ENCODE measurements at places on chromosomes 2 and 18.

DNA sequence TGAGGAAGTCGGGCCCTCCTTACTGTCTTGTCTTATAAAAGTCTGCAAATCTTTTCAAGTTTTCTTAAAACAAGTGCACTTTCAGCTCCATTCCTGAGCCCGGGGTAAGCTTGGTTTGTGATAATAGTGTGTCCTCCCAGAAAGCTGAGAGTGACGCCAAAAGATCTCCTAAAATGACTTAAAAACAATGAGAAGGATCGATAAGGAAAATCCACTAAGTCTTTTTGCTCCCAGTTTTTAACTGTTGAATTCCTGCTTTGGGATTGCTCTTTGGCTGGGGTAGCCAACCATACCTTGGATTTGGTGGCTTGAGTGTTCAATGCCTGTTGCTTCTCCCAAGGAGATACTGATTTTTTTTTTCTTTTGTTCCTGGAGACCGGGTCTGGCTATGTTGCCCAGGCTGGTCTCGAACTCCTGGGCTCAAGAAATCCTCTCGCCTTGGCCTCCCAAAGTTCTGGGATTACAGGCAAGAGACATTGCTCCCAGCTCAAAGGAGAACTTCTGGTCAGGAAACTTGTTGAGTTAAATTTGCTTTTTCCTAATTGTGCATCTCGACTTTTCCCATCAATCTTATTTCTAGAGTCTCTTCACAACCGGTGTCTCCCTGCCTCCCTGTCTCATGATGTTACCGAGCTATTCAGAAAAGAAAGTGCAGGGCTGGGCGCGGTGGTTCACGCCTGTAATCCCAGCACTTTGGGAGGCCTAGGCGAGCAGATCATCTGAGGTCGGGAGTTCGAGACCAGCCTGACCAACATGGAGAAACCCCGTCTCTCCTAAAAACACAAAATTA, 3.0 kb downstream of the TGIF1 start:
- peak overlapping the region; percentile 95 for H3K4me3 ChIP-seq
- peak overlapping the region; percentile 100 for H3K27ac ChIP-seq
- H3K27me3 ChIP-seq: peaks cover 40% of the 10 kb centered on the region
- peaks cover 12% of the 10 kb centered on the region for H3K36me3 ChIP-seq
- peaks cover 48% of the 10 kb centered on the region for H3K4me1 ChIP-seq
- no peak for DNase-seq

GRCh38 chr2:238850091-238850490, 2.2 kb downstream of the TWIST2 start:
- H3K36me3 ChIP-seq: no peaks in the 10 kb centered on the region
- H3K27ac ChIP-seq: no peak overlapping the region
- peaks cover 1% of the 10 kb centered on the region for H3K4me1 ChIP-seq
- H3K4me3 ChIP-seq: no peak overlapping the region

GRCh38 chr2:192194866-192195547, at the start of gene TMEFF2:
Gene TMEFF2 (minus strand): TSS chr2:192194933. CDS start chr2:192194524, 409 bp downstream.
- no peaks in the 10 kb centered on the region for H3K36me3 ChIP-seq
- H3K4me3 ChIP-seq: peak within 1 kb of the TSS; percentile 78
- no peak within 1 kb of the TSS for H3K27ac ChIP-seq

DNA sequence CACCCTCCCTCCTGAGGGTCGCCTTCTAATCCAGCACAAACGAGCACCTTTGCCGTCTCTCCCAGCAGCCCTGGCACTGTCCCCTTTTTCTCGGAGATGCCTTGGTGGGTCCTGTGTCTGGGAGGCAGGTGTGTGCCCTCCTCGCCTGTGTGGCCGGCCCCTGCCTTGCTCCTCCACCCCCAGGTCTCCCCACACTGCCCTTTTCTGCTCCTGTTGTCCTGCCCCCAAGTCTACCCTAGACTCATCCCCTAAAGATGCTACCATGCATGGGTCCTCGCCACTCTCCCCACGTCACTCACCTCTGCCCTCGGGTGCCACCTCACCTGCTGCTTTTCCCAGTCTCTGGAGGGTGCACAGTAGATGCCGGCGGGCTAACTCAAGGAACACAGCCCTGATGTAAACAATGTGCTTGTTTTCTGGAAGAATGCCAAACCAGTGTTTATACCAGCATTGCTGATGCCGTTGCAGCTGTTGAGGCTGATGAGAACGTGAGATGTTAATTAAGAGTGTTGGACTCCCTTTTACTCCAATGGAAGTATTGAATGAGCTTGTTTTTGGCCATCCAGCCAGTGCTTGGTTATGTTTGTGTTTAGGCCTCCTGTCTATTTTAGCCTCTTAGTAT, 223.1 kb downstream of the AGAP1 start:
- H3K4me3 ChIP-seq: no peak overlapping the region
- no peaks in the 10 kb centered on the region for H3K36me3 ChIP-seq
- H3K4me1 ChIP-seq: peaks cover 29% of the 10 kb centered on the region
- H3K27ac ChIP-seq: no peak overlapping the region
- peaks cover 4% of the 10 kb centered on the region for H3K27me3 ChIP-seq

GRCh38 chr18:2717407-2717806, 61.9 kb downstream of the SMCHD1 start:
- peaks cover 27% of the 10 kb centered on the region for H3K4me1 ChIP-seq
- H3K4me3 ChIP-seq: no peak overlapping the region
- peaks cover 2% of the 10 kb centered on the region for H3K27me3 ChIP-seq
- DNase-seq: no peak
- no peak overlapping the region for H3K27ac ChIP-seq
- H3K36me3 ChIP-seq: peaks cover 14% of the 10 kb centered on the region

GRCh38 chr2:42698940-42699339, 65.0 kb downstream of the OXER1 start:
- H3K27me3 ChIP-seq: no peaks in the 10 kb centered on the region
- DNase-seq: no peak
- no peak overlapping the region for H3K4me3 ChIP-seq
- H3K4me1 ChIP-seq: peaks cover 2% of the 10 kb centered on the region
- H3K36me3 ChIP-seq: peaks cover 8% of the 10 kb centered on the region

DNA sequence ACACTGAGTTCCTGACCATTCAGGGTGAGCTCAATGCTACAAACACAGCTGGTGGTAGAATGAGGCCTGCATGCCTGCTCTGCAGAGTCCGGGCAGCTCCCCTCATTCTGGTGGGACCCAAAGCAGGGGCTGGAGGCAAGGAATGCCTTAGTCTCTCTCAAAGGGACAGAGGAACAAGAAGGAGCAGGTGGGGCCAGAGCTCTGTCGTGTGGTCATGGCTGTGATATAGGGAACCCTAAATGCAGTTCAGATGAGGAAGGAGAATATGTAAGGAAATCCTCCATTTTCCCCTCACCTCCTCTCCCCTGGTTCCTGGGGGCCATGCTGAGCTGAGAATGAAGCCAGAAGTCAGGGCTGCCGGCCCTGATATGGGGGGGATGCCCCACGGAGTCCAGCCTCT, 334.3 kb downstream of the CYP26B1 start:
- H3K27me3 ChIP-seq: peaks cover 5% of the 10 kb centered on the region
- H3K27ac ChIP-seq: no peak overlapping the region
- no peaks in the 10 kb centered on the region for H3K36me3 ChIP-seq
- H3K4me1 ChIP-seq: no peaks in the 10 kb centered on the region

- no peak overlapping the region for H3K4me3 ChIP-seq
- H3K36me3 ChIP-seq: no peaks in the 10 kb centered on the region
- peaks cover 3% of the 10 kb centered on the region for H3K27me3 ChIP-seq
- DNase-seq: no peak
- H3K27ac ChIP-seq: no peak overlapping the region
- no peaks in the 10 kb centered on the region for H3K4me1 ChIP-seq
These were observed 263.6 kb downstream of the AFF3 start for GRCh38 chr2:99878581-99879350.

DNA sequence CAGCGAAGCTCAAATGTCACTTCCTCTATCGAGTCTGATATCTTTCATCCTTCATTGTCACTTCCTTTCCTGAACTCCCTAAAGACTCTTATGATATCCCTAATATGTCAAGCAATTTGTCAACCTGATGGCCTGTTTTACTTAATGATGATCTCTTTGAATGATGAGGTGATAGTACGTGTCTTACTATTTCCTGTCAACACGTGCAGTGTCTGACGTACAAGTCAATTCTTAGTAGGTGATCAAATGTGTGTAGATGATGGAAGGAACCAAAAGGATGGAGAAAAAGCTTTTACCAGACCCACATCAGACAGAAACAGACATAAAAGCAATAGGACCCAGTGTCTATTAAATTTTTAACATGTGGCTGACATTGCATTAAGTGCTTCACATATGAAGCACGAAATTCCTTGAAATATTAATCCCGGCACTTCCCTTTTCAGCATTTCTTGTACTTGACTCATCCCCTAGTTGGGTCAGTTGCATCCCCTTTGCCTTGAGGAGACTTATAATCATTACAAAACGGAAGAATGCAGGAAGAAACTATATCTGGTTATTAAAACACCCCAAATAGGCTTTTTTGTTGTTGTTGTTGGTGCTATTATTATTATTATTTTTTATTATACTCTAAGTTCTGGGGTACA, 108.6 kb upstream of the NYAP2 start:
- H3K4me3 ChIP-seq: no peak overlapping the region
- H3K36me3 ChIP-seq: no peaks in the 10 kb centered on the region
- peaks cover 2% of the 10 kb centered on the region for H3K27me3 ChIP-seq
- H3K27ac ChIP-seq: no peak overlapping the region
- no peak for DNase-seq

GRCh38 chr2:214069254-214069653, 341.6 kb upstream of the VWC2L start:
- DNase-seq: no peak
- H3K36me3 ChIP-seq: no peaks in the 10 kb centered on the region
- no peaks in the 10 kb centered on the region for H3K4me1 ChIP-seq
- H3K27me3 ChIP-seq: no peaks in the 10 kb centered on the region
- H3K4me3 ChIP-seq: no peak overlapping the region

GRCh38 chr2:15385184-15385583, 175.9 kb downstream of the NBAS start:
- peaks cover 31% of the 10 kb centered on the region for H3K36me3 ChIP-seq
- DNase-seq: no peak
- H3K4me3 ChIP-seq: no peak overlapping the region

DNA sequence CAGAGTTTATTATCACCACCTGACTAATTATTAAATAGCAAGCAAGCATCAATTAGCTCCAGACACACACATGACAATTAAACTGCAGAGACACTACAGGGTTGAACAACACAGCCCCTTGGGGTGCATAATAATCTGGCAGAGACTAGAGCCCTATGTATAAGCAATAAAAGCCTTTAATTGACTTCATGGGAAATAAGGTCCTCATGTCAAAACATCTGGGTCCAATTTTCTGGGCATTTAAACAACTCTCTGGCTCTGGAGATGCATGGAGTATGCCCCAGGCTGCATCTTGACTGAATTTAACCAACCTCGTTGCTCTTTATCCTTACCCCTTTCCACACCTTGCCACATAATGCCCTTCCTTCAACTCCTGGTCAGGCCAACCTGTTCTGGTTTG, 270.7 kb upstream of the THUMPD2 start:
- no peaks in the 10 kb centered on the region for H3K36me3 ChIP-seq
- H3K4me1 ChIP-seq: no peaks in the 10 kb centered on the region

GRCh38 chr2:239201531-239201876, 199.3 kb downstream of the HDAC4 start:
- no peak overlapping the region for H3K27ac ChIP-seq
- no peak for DNase-seq
- H3K4me1 ChIP-seq: peaks cover 62% of the 10 kb centered on the region
- H3K36me3 ChIP-seq: peaks cover 9% of the 10 kb centered on the region
- H3K4me3 ChIP-seq: no peak overlapping the region

GRCh38 chr18:68623342-68623741, 91.6 kb downstream of the TMX3 start:
- no peaks in the 10 kb centered on the region for H3K36me3 ChIP-seq
- H3K4me3 ChIP-seq: no peak overlapping the region
- no peaks in the 10 kb centered on the region for H3K4me1 ChIP-seq
- H3K27me3 ChIP-seq: no peaks in the 10 kb centered on the region
- DNase-seq: no peak

GRCh38 chr2:203412546-203413331, 84.5 kb downstream of the ABI2 start:
- no peaks in the 10 kb centered on the region for H3K4me1 ChIP-seq
- no peaks in the 10 kb centered on the region for H3K27me3 ChIP-seq
- peaks cover 42% of the 10 kb centered on the region for H3K36me3 ChIP-seq

DNA sequence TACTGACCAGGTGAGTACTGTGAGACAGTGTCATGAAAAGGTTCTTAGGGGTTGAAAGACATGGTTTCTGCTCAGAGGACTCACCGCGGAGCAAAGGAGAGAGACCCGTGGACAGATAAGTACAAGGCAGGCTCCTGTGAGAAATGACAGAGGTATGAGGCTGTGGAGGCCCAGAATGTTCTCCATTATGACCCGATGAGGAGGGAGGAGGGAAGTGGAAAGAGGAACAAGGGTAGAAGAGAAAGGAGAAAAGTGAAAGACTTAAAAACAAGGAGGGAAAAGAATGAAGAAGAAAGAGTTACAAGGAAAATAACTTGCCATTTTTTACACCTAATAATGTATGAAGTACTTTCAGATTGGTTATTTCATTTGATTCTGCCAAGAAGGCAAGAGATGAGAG, 29.8 kb downstream of the MAPRE3 start:
- H3K27me3 ChIP-seq: no peaks in the 10 kb centered on the region
- no peak overlapping the region for H3K4me3 ChIP-seq
- no peak for DNase-seq
- no peak overlapping the region for H3K27ac ChIP-seq

GRCh38 chr2:241546771-241547498, 11.6 kb upstream of the BOK start:
- DNase-seq: no peak
- H3K27ac ChIP-seq: no peak overlapping the region
- H3K4me3 ChIP-seq: no peak overlapping the region
- H3K36me3 ChIP-seq: no peaks in the 10 kb centered on the region
- H3K4me1 ChIP-seq: peaks cover 3% of the 10 kb centered on the region
- H3K27me3 ChIP-seq: peaks cover 6% of the 10 kb centered on the region

GRCh38 chr18:54740136-54740846, 88.0 kb upstream of the RAB27B start:
- H3K4me3 ChIP-seq: no peak overlapping the region
- no peaks in the 10 kb centered on the region for H3K36me3 ChIP-seq
- no peak overlapping the region for H3K27ac ChIP-seq
- H3K27me3 ChIP-seq: no peaks in the 10 kb centered on the region

DNA sequence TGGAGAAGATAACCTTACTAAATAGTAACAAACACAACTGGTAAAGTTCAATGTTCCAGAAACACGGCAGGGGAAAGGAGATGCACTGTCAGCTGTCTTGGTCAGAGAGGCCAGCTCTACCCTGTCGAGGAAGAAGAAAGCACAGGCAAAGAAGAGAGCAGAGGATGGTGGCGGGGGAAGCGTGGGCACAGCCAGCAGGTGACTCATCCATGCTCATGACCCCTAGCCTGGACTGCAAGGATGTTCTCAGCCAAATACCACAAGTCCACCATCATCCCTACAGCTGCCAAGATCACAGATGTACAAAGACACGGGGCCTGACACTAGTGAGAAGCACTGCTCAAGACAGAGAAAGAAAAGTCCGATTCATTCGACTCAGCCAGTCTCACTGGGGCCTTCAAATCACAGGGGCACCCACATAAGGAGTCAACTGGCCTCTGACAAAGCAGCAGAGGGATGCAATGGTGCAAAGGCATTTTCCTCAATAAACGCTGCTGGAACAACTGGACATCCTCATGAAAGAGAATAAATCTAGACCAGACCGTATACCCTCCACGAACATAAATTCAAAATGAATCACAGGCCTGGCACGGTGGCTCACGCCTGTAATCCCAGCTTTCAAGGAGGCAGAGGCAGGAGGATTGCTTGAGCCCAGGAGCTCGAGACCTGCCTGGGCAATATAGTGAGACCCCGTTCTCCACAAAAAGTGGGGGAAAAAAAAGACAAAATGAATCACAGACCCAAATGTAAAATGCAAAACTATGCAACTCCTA, 5.6 kb downstream of the DTYMK start:
- peaks cover 20% of the 10 kb centered on the region for H3K4me1 ChIP-seq
- no peak overlapping the region for H3K4me3 ChIP-seq
- peaks cover 9% of the 10 kb centered on the region for H3K36me3 ChIP-seq
